ENCODE measurements at places on chromosomes 16 and 17. TPM values are rescaled to one million over a fixed set of nuclear protein-coding genes. Genes with fewer than 3 reads are reported as not detected.

DNA sequence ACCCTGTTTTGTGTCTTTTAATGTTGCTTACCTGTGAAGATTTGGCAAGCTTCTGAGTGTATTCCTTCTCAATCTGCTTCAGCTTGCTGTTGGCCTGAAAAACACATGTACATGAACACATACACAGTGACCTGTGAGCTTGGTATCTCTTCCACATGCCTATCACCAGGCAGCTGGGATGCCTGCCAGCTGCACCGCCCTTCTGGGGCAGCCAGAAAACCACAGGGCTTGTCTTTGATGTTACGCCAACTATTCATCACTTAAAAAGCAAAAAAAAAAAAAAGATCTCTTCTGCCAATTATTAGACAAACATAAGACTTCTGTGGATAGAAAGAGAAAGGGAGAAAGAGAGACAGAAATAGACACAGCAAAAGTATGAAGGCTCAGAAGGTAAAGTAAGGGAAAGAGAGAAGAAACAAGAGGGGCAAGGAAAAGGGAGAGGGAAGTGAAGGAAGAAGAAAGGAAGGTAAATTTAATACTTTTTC, 189.2 kb upstream of the AXIN2 start:
- no peaks in the 10 kb centered on the region for H3K27me3 ChIP-seq
- no peak for DNase-seq
- H3K27ac ChIP-seq = no peak overlapping the region
- no peak overlapping the region for H3K4me3 ChIP-seq
- H3K4me1 ChIP-seq = no peaks in the 10 kb centered on the region

- H3K27me3 ChIP-seq = no peaks in the 10 kb centered on the region
- H3K4me1 ChIP-seq = peaks cover 21% of the 10 kb centered on the region
- H3K27ac ChIP-seq = peak overlapping the region; percentile 68
- no peak overlapping the region for H3K4me3 ChIP-seq
- H3K36me3 ChIP-seq = no peaks in the 10 kb centered on the region
Observed at GRCh38 chr17:57916925-57917858, 38.0 kb downstream of the CUEDC1 start.

Gene ATP2C2
- total RNA-seq = 3.6 TPM

Gene KRTAP3-2
- total RNA-seq = not detected

DNA sequence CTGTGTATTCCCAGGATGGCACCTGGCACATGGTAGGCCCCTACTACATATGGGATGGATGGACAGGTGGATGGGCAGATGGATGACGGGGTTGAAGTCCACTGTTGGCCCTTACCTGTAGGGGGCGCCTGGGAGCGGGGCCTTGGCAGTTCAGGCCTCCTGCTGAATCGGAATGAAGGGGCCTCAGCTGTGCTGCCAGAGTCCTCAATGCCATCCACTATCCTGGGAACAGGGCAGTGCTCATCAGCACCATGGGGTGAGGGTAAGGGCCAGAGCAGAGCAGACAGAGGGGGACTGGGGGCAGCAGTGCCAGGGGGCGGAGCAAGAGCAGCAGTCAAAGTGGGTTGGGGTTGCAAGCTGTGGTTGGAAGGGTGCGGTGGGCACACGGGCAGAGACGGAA, 8.3 kb upstream of the RAB5C start:
- no peak overlapping the region for H3K4me3 ChIP-seq
- no peak overlapping the region for H3K27ac ChIP-seq

GRCh38 chr17:48615963-48616716, 1.0 kb upstream of the HOXB8 start:
- H3K36me3 ChIP-seq = no peaks in the 10 kb centered on the region
- peaks cover 98% of the 10 kb centered on the region for H3K27me3 ChIP-seq
- no peak overlapping the region for H3K27ac ChIP-seq

- H3K4me3 ChIP-seq = no peak overlapping the region
- H3K36me3 ChIP-seq = no peaks in the 10 kb centered on the region
- no peak for DNase-seq
- no peak overlapping the region for H3K27ac ChIP-seq
- no peaks in the 10 kb centered on the region for H3K27me3 ChIP-seq
Observed at GRCh38 chr17:6160232-6160555, 90.0 kb downstream of the WSCD1 start.

- H3K4me1 ChIP-seq = no peaks in the 10 kb centered on the region
- H3K4me3 ChIP-seq = no peak overlapping the region
- H3K36me3 ChIP-seq = no peaks in the 10 kb centered on the region
- no peak overlapping the region for H3K27ac ChIP-seq
- H3K27me3 ChIP-seq = no peaks in the 10 kb centered on the region
- no peak for DNase-seq
Observed at GRCh38 chr16:12120217-12120981, 143.9 kb downstream of the SNX29 start.

GRCh38 chr17:80523956-80524712, 20.5 kb upstream of the RPTOR start:
- DNase-seq = no peak
- H3K27ac ChIP-seq = no peak overlapping the region
- H3K27me3 ChIP-seq = no peaks in the 10 kb centered on the region
- H3K36me3 ChIP-seq = no peaks in the 10 kb centered on the region
- no peak overlapping the region for H3K4me3 ChIP-seq

DNA sequence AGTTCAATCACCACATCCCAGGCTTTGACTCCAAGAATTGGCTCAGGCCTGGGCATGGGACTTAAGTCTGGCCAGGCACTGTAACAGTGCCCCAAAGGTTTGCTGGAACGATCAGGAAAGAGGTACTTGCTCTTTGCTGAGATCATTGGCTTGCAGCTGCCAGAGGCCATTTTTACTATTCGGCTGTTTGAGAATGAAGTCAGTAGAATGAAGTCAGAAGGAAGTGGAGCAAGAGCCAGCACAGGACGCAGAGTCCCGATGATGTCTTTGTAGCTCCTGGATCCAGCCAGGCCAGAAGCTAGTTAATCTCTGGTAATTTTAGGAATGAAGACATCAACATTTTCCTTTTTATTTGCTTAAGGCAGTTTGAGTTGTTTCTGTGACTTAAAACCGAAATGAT, 195.5 kb downstream of the RAB11FIP4 start:
- DNase-seq = no peak
- H3K27me3 ChIP-seq = no peaks in the 10 kb centered on the region
- H3K36me3 ChIP-seq = no peaks in the 10 kb centered on the region
- H3K27ac ChIP-seq = no peak overlapping the region
- no peaks in the 10 kb centered on the region for H3K4me1 ChIP-seq
- no peak overlapping the region for H3K4me3 ChIP-seq

DNA sequence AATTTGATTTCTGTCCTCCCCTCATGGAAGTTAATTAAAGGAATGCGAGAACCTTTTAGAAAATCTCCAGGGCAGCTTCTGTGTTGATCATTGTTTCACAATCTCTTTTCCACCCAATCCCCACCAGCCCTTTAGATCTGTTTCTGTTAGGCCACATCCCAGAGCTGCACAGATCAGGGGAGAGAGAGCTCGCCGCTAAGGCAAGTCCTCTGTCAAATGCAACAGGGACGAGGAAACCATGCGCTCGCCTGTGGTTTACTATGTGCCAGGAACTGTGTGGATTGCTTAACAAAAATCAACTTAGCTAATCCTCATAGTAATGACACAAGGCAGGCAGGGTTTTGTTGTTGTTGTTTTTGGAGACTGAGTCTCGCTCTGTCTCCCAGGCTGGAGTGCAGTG, 115.4 kb downstream of the SALL1 start:
- peaks cover 6% of the 10 kb centered on the region for H3K4me1 ChIP-seq
- no peaks in the 10 kb centered on the region for H3K27me3 ChIP-seq
- H3K27ac ChIP-seq = no peak overlapping the region
- no peak for DNase-seq

DNA sequence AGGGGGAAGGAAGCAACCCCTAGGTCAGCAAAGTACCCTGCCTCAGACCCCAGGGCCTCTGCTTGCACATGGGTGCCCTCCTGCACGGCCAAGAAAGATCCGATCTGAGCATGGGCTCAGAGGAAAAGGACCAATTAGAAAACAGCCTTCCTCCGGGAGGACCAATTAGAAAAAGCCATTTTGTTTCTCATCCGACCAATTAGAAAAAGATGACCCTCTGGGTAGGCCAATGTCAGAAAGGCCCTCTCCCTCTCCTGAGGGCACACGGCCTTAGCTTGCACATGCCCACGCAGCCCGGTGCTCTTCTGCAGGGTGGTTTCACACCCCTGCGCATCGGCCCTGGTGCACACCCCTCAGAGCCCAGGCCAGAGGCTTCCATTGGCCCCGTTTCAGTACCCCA, 5.1 kb upstream of the CISD3 start:
- H3K27ac ChIP-seq = no peak overlapping the region
- DNase-seq = no peak
- no peaks in the 10 kb centered on the region for H3K36me3 ChIP-seq
- H3K4me1 ChIP-seq = peaks cover 4% of the 10 kb centered on the region

DNA sequence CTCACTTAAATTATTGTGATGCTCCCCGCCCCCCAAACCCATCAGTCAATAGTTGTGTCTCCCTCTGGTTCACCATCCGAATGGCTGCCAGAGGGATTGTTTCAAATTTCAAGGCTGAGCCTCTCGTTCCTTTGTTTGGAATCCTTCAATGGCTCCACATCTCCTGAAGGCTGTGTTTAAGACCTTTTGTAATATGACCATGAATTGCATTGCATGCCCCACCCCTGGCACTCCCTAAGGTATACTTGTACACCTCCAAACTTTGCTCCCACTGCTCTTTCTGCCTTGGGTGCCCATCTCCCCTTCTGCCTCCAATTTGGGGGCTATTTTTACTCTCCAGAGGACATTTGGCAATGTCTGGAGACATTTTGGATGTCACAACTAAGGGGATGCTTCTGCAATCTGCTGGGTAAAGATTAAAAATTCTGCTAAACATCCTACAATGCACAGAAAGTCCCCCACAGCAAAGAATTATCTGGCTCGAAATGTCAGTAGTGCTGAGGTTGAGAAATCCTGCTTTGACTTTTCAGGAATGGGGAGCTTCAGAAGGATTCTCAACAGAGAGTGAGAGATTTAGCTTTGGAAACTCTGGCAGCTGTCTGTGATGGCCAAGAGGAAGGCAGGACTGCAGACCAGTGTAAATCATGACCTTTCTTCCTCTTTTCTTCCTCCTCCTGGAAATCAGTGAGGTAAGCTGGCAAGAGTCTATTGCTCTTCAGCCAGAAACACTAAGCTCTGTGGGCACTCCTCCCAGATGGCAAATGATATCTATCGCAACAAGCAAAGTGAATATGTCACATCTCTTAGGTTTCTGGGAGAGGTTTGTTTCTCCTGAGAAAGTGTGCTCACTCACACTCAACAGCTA, 8.7 kb upstream of the IL4R start:
- no peaks in the 10 kb centered on the region for H3K27me3 ChIP-seq
- H3K4me1 ChIP-seq = no peaks in the 10 kb centered on the region
- no peak for DNase-seq
- H3K36me3 ChIP-seq = no peaks in the 10 kb centered on the region
- H3K4me3 ChIP-seq = no peak overlapping the region

Gene C1QL1
- 7.5 TPM for total RNA-seq

Gene KRT27
- total RNA-seq = not detected

Gene PTX4
- not detected for total RNA-seq

GRCh38 chr16:23584186-23585076, 11.7 kb downstream of the NDUFAB1 start:
- H3K36me3 ChIP-seq = peaks cover 73% of the 10 kb centered on the region
- H3K4me3 ChIP-seq = no peak overlapping the region
- H3K27ac ChIP-seq = no peak overlapping the region
- no peaks in the 10 kb centered on the region for H3K4me1 ChIP-seq
- H3K27me3 ChIP-seq = no peaks in the 10 kb centered on the region

GRCh38 chr17:70344386-70345060, 175.2 kb downstream of the KCNJ2 start:
- no peaks in the 10 kb centered on the region for H3K4me1 ChIP-seq
- no peaks in the 10 kb centered on the region for H3K27me3 ChIP-seq
- DNase-seq = no peak
- H3K27ac ChIP-seq = no peak overlapping the region
- H3K4me3 ChIP-seq = no peak overlapping the region

Data from H1 (cell line).